ENCODE measurements at places on chromosomes 11 and 22. TPM values are rescaled to one million over a fixed set of nuclear protein-coding genes. Genes with fewer than 3 reads are reported as not detected.
A peak's percentile ranks its signal among the peaks of the same experiment; 100 is the strongest.

- DNase-seq = no peak
These were observed 366.3 kb downstream of the TBC1D22A start for GRCh38 chr22:47128622-47129215.

GRCh38 chr22:27667121-27667843 lies 134.3 kb downstream of the MN1 start:
- DNase-seq = peak; percentile 42

GRCh38 chr11:123250892-123251656 lies 56.0 kb upstream of the CLMP start:
- no peak for DNase-seq

DNA sequence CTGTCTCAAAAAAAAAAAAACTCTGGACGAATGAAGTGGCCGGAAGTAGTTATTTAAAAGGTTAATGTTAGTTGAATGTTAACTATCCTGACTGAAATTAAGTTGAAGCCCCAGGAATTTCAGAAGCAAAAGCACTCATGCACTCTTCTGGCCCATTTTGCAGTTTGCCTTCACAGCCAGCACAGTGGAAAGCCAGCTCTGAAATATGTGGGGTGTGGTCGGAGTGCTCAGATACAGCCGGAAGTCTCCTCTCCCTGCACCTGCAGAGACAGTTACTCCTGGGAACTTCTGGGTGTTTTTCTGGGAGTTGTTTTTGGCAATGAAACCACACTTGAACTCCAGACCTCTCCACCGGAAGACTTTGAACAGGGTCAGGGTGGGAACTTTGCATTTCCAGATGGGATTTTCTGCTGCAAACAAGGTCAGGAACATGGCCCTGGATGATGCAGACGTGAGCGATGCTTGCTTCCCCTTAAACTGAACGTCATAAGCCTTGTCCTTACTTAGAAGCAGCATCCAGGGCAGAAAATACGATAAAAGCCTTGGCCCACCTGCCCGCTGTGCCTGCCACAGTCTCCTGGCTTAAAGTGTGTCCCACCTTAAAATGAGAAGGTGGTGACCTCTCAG lies 21.5 kb upstream of the CABP2 start:
- no peak for DNase-seq

ANO9 gene
- total RNA-seq = not detected

SOX6 gene
- 9.6 TPM for total RNA-seq

GRCh38 chr11:8604078-8604723 lies 10.2 kb upstream of the STK33 start:
- peak; percentile 64 for DNase-seq

DNA sequence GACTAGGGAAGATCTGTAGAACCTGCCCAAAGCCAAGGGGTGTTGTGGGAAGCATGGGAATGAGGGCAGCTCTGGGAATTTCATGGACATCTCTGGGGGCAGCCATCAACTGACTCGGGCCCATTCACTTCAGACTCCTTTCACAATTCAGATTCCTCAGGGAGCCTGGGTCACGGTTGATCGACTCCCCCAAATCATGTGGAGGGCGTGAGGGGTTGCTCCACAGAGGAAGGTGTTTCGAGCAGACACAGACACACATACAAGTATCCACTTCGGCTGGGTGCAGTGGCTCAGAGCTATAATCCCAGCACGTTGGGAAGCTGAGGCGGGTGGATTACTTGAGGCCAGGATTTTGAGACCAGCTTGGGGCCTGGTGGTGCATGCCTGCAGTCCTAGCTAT lies 15.7 kb downstream of the STX3 start:
- DNase-seq = no peak

GRCh38 chr11:96001037-96001436 lies 77.1 kb upstream of the MTMR2 start:
- DNase-seq = no peak

- peak; percentile 50 for DNase-seq
These were observed 579 bp downstream of the PICALM start for GRCh38 chr11:86068138-86068871.

GRCh38 chr22:17786435-17787161 lies 12.3 kb upstream of the BID start:
- DNase-seq = no peak

DNA sequence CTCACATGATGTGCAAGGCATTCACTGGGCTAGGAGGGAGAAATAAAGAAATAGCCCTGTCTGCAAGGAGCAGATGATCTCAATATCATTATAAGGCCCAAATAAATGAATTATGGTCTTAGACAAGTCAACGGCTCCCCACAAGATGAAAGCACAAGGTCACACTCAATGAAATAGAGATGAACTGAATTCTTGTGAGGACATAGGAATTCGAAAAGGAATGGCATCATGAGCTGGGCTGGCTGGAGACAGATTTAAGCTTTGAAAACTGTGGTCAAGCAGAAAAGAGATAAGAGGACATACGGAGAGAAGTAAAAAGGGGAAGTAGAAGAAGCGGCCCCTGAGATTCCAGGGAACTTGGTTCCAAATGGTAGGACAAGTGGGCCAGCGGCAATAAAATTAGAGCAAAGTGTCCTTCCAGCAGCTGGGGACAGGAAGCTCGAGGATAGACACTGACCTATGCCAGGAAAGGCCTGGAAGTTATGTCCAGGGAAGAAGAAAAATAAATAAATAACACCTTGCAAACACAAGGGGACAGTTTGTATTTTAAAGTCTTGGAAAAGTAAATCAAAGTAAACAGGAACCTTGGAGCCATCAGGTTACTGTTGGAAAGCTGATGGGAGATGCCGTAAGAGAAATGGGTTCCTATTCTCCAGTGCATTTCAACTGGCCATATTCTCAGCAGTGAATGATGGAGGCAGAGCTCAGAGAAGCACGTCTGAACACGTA lies 37.8 kb downstream of the GALNT18 start:
- no peak for DNase-seq
